Stimulated activated CD4-positive, alpha-beta T cell treated with anti-CD3 and anti-CD28 coated beads, TNF-alpha, amount 100 ng/mL, for 4 hours (primary cell): ENCODE measurements at places on chromosomes 7 and 10.

DNA sequence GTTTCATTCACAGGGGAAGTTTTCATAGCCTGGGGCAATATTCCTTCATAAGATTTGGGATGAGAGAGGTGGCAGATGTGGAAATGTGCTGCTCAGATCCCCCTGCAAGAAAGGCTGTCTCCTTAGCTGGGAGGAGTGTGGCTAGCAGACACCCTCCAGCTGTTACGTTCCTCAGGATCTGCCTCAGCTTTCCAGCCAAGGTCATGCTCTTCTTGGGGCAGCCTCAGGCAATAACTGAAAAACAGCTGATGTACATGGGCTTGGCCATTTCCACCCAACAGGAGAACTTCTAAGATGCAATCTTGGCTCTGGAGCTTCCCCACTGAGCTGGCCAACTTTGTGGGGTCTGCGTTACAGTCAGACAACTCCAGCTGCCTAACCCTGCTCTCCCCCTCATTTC lies 51.3 kb upstream of the SEPTIN7 start:
- DNase-seq, result no peak

- DNase-seq, result no peak
These were observed 170.5 kb upstream of the ADO start for GRCh38 chr10:62633976-62634375.

DNA sequence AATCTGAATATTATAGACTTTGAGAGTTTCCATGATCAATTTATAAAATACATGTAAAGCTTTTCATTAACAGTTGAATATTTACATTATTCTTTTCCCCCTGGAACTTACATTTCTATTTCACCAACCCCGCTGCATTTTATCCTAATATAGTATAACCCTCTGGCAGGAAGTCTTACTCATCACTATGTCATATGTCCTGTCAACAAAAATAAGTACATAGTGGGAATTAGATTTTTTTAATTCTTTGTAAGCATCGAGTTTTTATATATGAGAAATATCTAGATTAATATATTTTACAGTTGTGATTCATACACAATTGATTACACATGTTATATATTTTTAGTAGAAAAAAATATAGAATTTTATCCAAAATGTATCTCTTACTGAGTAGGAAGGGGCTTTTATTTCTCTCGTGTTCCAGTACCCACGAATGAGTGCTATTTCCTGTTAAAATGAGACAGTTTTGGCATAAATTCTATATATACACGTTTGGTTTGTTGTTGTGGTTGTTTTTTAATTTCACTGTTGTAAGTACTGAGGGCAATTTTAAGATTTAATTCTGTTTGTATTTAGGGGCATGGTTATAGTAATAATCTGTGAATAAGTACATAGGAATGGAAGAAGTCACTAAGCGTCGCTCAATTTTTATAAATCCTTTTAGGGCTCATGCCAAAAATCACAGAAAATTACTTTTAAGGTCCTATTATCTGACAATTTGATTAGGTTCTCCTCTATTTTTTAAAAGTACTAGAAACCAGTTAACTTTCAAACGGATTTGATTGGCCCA lies 87.1 kb downstream of the HECW1 start:
- DNase-seq, result no peak

DNA sequence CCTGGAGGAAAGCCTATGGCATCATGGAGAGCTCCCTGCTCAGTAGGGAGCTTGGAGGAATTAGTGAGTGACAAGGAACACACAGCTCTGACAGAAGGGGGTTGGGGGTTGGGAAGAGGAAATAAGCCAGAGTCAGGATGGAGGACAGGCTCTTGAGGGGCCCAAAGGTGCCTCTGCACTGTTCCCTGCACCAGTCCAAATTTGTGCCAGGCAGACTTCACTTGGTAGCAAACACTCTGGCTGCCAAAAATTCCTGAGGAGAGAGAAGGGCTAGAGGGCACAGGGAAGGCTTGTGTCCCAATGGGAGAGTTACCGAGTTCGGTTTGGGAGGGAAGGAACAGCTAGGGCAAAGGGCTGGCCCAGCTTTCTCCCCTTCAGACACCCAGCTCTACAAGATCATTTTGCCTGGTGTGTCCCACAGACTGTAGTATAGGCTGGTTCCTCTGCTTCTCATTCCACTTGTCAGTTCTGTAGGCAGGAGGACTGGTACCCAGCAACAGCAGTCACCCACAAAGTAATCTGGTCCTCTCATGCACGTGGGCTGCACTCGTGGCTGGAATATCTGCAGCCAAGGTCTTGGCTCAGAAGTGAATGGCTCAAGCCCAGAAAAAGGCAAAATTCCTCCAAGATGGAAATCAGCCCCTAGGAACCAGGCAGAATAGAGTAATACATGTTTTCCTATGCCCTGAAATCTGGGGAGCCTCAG lies 8.0 kb upstream of the KCNIP2 start:
- no peak for DNase-seq

GRCh38 chr7:49513911-49514310 lies 259.5 kb upstream of the VWC2 start:
- no peak for DNase-seq

GRCh38 chr10:2980791-2981360 lies 86.5 kb upstream of the PFKP start:
- DNase-seq, result no peak

DNA sequence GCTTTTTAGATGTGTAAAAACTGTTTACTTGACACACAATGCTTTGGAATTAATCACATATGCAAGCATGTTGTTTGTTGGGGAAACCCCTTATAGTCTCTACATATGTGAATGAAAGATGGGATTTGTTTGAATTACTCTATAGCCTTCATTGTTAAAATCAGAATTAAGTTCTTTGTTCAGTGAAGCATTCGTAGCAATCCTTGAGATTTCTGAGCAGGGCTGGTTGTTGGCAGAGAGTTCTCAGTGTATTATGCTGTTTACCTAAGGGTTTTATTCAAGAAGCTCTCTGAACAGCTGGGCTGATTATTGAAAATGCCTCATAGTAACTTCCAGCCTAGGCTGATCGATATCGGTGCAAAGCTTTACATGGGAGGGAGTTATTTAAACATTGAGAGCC lies 190.9 kb downstream of the VTI1A start:
- no peak for DNase-seq

- no peak for DNase-seq
These were observed 6.0 kb upstream of the SLC29A3 start for GRCh38 chr10:71312811-71313789.
